ENCODE measurements at places on chromosomes 5 and 9.

DNA sequence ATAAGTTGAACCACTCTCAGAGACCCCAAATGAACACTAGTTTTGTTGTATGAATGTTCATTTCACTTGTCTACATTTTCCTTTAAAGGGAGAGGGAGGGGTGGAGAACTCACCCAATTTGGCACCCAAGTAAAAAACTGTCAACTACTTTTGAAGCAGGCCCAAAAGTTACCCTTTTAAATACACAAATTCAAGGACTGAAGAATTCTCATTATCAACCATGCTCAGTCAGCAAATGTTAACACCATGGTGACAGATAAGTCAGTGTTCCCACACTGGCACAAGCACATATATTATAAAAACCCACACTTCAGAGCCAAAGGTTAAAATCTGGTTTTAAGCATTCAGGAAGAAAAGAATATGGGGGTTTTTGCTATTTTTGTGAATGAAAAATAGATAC is 31.6 kb downstream of the CSNK1A1 start:
- no peak for DNase-seq

- no peak for DNase-seq
These were observed 297.7 kb upstream of the WWC1 start for GRCh38 chr5:167993771-167994170.

DNA sequence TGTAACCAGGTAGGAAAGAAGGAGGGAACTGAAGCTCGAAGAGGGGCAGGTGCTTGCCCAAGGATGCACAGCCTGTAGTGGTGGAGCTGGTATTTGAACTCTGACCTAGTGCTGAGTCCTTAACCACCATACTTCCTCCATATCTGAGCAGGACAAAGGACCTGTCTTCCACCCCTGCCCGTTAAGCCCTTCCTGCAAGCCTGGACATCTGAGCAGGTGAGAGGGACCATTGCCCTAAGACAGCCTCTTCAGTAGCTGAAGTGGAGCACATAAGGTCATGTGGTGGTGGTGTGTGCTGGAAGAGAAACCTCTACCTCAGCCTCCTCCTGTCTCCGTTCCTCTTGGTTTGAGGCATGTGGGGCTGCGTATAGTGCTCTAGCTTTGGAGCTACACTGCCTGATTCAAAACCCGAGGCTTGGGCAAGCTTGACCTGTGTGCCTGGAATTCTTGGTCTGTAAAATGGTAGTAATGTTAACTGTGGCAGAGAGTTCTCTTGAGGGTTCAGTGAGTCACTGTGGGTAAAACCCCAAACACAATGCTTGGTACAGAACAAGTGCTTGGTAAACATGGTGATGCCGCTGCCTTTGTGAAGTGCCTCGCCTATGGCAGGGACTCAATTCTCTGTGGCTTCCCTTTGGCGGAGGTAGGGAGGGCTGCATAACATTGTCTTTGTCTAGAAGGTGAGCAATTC is 7.4 kb downstream of the GALNT10 start:
- DNase-seq, result peak; percentile 46

- DNase-seq, result peak; percentile 14
These were observed 226.5 kb downstream of the GLIS3 start for GRCh38 chr9:4073371-4073770.

GRCh38 chr5:68345171-68345570 is 129.6 kb downstream of the PIK3R1 start:
- DNase-seq, result no peak

DNA sequence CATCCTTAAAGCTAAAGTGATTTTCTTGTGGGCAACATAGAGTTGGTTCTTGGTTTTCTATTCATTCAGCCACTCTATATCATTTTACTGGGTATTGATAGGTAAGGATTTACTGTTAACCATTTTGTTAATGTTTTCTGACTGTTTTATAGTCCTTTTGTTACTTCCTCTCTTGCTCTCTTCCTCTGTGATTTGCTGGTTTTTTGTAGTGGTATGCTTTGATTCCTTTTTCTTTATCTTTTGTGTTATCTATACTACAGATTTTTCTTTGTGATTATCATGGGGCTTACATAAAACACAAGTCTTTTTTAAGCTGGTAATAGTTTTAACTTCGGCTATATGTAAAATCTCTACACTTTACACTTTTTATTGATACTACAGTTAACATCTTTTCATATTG is 43.3 kb downstream of the CREBRF start:
- no peak for DNase-seq

DNA sequence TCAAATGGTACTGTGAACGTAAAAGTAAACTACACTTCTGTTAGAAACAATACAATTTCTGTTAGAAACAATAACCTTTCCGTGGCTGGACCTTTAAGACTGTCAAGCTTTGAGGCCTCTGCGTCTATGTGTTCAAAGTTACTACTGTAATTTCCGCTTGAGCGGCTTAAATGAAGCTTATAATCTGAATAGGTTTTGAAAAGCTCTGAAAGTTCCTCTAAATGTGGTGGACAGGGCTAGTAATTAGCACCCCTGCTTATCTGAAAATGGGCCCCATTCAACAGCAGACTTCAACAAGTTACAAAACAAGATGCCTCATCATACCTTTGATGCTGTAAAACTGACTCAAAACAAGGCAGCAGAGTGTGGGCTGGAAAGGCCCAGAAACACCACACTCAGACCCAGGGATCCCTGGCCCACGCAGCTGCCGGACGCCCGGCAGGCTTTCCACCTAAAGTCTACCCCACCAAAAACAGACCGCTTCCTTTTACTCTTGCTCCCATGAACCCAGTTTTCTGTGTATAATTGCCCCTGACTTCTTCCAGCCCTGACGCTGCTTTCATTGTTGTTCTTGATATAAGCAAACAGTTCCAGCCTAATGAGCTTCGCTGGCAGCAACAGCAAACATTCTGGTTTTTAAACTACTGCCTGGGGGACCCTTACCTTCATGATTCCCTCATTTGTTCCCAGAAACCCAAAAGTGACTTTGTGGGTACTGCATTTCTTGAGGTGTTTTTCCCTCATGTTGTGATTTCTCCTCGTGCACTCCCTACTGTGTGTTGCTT is 66.7 kb downstream of the TLE1 start:
- DNase-seq, result no peak

DNA sequence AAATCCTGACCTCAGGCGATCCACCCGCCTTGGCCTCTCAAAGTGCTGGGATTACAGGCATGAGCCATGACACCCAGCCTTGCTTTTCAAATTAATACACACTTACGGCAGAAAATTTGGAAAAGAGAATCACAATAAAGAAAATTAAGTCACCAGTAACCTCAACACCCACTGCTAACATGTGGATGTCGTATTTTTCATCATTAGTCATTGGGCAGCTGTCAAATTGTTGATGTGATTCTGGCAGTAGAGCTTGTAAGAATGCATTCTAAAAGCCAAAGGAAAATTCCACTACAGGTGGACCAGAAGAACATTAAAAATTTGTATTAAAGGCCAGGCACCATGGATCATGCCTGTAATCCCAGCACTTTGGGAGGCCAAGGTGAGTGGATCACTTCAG is 237.3 kb upstream of the TUT7 start:
- DNase-seq, result no peak

DNA sequence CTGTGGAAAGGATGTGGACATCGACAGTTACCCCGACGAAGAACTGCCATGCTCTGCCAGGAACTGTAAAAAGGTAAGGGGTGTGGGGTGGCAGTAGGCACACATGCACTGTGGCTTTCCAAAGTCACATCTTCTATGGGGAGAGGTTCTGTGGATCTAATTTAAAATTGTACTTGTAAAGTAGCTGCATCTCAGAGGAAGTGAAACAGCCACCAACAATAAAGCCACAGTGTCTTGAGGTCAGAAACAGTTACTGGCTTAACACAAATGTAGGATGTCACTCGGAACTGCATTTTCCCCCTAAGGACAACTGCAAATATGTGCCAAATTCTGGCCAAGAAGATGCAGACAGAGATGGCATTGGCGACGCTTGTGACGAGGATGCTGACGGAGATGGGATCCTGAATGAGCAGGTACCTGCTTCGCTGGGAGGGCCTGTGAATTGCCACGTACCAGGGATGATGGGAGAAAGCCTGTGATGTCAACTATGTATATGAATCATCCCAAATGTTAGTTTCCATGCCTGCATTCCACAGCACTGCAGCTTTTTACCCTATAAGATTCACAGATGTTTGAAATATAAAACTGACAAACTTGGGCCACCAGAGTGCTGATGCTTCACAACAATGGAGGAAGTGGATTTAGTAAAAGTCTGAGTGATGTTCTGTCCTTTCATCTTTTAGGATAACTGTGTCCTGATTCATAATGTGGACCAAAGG is 35.3 kb downstream of the THBS4 start:
- DNase-seq, result peak; percentile 57

DNA sequence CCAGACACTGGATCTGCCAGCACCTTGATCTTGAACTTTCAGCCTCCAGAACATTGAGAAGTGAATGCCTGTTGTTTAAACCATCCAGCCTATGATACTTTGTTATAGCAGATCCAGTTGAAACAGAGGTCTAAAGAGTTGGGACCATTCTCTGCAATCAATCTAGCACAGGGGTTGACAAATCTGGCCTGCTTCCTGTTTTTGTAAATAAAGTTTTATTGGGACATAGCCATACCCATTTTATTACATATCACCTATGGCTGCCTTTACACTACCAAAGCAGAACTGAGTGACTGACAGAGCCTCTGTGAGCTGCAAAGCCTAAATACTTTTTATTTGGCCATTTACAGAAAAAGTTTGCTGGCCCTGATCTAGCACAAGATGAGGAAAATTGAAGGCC is 62.0 kb downstream of the BARX1 start:
- DNase-seq, result no peak

GRCh38 chr9:137224830-137225694 is at the start of gene CYSRT1:
CYSRT1 (plus strand) TSS chr9:137225174; CDS start chr9:137225622, 448 bp downstream.
- no peak for DNase-seq

DNA sequence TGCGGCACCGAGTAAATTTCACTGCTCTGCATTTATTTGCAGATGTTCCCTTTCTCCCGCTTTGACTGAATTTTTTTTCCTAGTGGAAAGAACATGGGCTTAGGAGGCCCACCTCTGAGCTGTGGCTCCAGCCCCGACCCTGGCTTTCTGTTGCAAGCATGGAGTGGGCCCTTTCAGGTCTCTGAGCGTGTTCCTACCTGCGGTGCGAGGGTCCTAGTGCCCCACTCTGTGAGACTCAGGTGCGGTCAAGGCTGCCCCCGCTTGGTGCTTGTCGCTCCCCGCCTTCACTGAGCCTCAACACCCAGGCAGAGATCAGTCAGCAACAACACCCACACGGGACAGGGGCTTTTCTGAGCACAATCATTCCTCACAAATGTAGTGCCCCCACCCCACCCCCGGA is 32.0 kb downstream of the SLC6A3 start:
- DNase-seq, result no peak

DNA sequence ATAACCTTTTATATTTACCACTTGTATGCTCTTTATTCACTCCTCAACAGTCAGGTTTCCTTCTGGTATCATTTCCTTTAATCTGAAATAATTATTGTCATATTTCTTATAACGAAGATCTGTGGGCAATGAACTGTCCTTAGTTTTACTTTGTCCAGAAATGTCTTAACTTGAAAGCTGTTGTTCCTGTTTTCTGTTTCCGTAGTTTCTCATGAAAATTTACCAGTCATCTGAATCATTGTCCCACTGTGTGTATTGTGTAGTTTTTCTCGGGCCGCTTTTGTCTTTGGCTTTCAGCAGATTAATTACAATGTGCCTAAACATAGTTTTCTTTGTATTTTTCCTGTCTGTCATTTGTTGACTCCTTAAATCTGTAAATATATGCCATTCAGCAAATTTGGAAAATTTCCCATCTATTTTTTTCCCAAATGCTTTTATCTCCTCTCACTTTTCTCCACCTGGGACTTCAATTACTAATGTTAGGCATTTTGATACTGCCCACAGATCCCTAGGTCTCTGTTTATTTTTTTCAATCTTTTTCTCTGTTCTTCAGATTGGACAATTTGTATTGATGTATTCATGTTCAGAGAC is 74.9 kb downstream of the PDE8B start:
- no peak for DNase-seq

GRCh38 chr9:72929542-72929941 is 23.3 kb downstream of the ALDH1A1 start:
- DNase-seq, result no peak

DNA sequence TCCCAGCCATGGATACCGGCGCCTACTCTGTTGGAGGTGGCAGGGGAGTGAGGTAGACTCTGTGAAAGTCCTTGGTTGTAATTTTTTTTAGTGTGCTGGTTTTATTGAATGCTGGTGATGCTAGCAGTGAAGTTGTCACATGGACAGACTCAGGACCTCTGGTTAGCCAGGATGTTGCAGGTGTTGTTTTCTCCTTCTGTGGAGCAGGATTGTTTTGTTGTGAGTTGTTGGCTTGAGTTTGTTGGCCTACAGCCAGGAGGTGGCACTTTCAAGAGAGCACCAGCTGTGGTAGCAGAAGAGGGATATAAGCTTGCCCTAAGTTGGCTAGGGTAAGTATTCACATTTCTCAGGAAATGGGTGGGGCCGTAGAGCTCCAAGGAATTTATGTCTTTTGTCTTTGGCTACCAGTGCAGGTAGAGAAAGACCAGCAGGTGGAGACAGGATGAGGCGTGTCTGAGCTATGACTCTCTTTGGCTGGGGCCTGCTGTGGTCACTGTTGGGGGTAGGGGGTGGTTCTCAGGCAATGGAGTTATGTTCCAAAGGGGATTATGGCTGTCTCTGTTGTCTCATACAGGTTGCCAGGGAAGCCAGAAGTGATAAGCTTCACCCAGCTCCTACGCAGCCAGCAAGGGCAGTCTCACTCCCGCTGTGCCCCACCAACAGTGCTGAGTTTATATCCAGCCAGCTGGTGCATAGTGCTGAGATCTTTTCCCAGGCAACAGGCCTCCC is 248.7 kb downstream of the TAF11L14 start:
- DNase-seq, result no peak

- DNase-seq, result no peak
These were observed 367.2 kb downstream of the MLLT3 start for GRCh38 chr9:20255052-20255451.

- no peak for DNase-seq
These were observed 324.7 kb upstream of the GRAMD2B start for GRCh38 chr5:126098330-126099017.

- peak; percentile 40 for DNase-seq
These were observed 94.7 kb downstream of the EBF1 start for GRCh38 chr5:159005062-159005461.

GRCh38 chr5:170388818-170389549 is at the start of gene KCNMB1:
KCNMB1 (minus strand) TSS chr5:170389367; CDS start chr5:170385447, 3,920 bp downstream.
- no peak for DNase-seq

DNA sequence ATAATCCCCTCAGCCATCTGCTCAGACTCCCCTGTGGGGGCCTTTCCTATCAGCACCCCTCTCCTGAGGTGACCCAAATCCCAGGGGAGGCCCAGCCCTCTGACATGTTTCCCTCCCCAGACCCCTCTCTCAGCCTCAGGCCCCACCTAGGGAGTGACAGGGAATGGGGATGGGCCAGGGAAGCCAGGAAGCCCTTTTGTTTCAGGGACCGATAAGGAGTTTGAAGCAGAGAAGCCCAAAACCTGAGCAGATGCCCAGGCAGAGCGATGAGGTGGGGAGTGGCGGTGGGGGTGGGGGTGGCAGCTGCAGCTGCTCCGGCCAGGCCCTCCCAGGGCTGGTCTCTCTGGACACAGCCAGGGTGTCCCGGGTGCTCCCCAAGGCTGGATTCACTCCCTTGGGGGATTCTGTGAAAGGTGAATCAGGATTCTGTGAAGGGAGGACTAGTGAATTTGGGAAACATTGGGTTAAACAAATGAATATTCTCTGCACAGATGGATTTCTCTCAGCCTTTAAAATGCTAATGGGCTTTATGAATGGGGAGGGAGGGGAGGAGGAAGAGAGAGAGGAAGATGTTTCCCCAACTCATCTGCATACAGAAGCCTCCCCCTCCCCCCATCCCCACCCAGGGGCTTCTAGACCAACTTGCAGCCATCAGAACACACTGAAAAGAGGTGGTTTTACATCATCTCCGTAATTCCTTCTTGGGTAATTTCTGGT is 17.4 kb downstream of the AKNA start:
- DNase-seq, result no peak

Measured in GM12865 (cell line).